ENCODE measurements at places on chromosomes 5 and 9.
A peak's percentile ranks its signal among the peaks of the same experiment; 100 is the strongest.

DNA sequence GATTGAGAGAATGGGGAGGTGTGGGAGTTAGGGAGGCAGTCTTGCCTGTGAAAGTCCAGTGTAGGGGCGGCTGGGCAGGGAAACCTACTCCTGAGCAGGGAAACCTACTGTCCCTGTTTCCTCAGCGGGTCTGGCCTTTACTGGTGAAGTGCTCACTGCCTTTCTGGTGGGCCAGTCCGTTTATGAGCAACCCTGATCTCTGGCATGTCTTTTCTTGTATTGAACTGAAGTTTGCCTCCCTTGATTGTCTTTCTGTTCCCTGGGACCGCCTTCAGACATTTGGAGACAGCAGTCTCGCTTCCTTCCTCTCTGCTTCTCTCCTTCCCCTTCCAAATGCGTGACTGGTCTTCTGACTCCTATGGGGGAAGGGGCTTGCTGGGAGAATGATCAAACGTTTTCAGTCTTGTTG, 2.9 kb downstream of the SNX18 start:
- DNase-seq, result peak; percentile 53

GRCh38 chr5:1016036-1016435, 7.4 kb downstream of the NKD2 start:
- DNase-seq, result no peak

- DNase-seq, result no peak
Measured at GRCh38 chr9:130143279-130143893, 28.8 kb upstream of the NCS1 start.

GRCh38 chr5:137122558-137122957, 376.6 kb downstream of the SPOCK1 start:
- DNase-seq, result no peak

GRCh38 chr9:72597181-72597517, 75.7 kb downstream of the TMC1 start:
- DNase-seq, result no peak

GRCh38 chr5:109532773-109533364, 123.1 kb upstream of the PJA2 start:
- DNase-seq, result no peak

DNA sequence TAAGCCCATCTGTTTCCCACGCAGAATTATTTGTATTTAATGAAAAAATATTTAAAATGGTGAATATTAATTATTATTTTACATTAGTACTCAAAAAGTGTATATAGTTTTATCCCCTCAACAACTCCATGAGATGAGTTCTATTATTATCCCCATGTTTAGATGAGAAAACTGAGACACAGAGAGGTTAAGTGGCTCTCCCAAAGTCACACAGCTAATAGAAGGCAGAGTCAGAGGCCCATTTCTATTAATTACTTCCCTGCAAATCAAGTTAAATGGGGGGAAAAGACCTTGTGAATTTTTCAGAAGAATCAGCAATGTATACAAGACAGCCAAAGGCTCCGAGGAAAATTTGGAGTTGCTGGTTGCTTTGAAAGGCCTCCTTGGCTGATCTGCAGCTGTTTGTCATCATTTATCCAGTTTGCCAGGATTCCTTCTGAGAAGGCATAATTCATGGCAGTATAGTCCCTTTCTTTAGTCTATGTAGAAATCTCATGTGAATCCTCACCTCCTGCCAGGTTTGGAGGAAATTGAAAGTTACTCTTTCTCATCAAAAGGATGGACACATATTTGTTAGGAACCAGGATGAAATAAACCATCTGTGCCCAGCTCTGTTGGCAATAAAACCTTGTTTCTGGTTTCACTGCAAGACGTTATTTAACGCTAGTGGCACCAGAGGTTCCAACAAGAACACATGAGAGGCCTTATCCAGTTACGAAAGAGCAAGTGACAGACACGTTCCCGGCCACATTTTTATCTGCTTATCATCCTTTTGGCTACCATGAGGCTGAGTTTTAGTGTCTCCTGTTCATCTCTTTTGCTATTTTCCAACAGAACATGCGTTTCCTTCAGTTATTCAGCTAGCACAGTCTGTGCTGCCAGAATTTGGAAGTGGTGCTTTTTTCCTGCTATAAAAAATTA, 621 bp downstream of the FYB1 start:
- DNase-seq, result no peak
